Activated T-helper 1 cell treated with anti-CD3 and anti-CD28 coated beads, Interleukin-12 subunit alpha, Interleukin-12 subunit beta, Interleukin-2, Interleukin-4 antibody, amounts not matched to agents 30 ng/mL and 10 ng/mL and 1 ng/mL, durations not matched to agents 14 hours and 24 hours and 36 hours (primary cell): ENCODE measurements at places on chromosomes 1 and 21. TPM values are rescaled to one million over a fixed set of nuclear protein-coding genes. Genes with fewer than 3 reads are reported as not detected.

DNA sequence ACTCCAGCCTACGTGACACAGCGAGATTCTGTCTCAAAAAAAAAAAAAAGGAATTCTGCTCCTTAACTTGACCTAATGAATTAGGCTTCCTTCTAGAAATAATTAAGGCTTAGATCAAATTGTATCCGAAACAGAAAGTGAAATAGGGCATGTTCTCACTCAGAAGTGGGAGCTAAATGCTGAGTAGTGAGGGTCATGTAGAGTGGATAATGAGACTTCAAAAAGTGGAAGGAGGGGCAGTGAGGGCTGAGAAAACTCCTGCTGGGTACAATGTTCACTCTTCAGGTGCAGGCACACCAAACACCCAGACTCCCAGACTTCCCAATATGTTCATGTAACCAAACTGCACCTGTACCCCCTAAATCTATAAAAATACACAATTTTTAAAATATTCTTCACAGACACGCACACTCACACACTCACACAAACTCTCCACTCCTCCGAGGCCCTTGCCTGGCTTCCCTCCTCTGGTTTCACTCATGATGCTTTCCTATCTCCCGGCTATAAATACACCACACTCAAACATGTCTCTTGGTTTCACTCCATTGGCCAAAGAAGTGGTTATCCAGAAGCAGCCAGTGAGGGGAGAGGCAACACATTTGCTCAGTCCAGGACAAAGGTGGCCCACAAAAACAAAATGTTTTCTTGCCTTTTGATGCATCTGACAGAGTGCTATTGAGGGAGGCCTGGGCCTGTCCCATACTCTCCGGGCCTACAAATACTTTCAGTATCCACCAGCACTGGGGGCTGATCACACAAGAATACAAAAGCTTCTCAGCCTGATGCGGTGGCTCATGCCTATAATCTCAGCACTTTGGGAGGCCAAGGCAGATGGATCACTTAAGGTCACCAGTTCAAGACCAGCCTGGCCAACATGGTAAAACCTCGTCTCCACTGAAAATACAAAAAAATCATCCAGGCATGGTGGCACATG lies 249.2 kb downstream of the TOMM20 start:
- no peak overlapping the region for H3K27ac ChIP-seq
- no peaks in the 10 kb centered on the region for H3K36me3 ChIP-seq
- no peak for DNase-seq
- H3K4me1 ChIP-seq: peaks cover 72% of the 10 kb centered on the region
- no peaks in the 10 kb centered on the region for H3K27me3 ChIP-seq

DNA sequence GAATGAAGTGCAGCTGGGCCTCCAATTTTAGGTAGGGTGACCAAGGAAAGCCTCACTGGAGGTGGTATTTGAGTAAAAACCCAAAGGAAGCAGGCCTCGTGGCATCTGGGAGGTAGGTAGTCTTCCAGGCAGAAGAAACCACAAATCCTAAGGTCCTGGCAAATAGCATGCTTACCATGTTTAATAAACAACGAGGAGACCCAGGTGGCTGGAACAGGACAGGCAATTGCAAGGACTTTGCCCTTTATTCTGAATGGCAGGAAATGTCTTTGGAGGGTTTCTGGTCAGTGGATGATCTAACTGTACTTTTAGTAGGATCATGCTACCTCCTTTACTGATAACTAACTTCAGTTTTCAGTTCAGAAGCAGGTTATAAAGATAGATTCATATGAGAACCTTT lies 52.2 kb downstream of the EPB41 start:
- no peaks in the 10 kb centered on the region for H3K27me3 ChIP-seq
- no peak overlapping the region for H3K4me3 ChIP-seq
- DNase-seq: no peak

DNA sequence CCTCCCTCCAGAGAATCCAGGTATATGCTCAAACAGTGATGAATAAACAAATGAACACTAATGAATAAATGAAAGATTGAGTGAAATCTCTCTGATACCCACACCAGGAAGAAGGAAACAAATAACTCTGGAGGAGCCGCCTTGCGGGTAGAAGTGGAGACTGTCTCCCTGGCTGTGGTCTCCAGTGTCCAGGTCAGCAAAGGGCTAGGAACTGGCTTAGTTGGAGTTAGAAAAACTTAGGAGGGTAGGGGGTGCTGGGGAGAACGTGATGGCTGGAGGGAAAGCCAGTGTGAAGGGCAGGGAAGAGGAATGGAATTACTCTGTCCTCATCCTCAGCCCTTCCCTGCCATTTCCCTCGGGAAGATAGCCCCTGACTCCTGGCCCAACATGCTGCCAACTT lies 537 bp downstream of the RHBDL2 start:
- no peaks in the 10 kb centered on the region for H3K36me3 ChIP-seq
- peaks cover 9% of the 10 kb centered on the region for H3K27me3 ChIP-seq
- DNase-seq: no peak
- H3K4me1 ChIP-seq: peaks cover 10% of the 10 kb centered on the region
- H3K4me3 ChIP-seq: no peak overlapping the region
- no peak overlapping the region for H3K27ac ChIP-seq

DNA sequence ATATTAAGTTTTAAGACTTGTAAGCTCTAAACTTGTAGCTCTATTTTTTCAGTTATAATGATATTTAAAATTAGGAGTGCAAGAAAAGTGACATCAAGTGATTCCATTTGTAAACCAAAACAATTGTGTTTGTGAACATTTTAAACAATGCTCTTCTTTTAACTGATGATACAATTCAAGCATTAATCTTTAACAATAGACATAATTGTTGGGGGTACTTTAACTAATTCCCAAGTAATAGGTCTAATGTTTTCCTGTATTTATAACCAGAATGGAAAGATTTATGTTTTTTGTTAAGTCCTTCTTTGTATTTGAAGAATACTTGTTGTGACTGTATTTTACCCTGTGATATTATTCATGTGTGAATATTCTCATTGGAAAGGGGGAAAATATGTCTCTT lies 6.8 kb downstream of the ATG4C start:
- no peak overlapping the region for H3K27ac ChIP-seq
- no peak for DNase-seq
- H3K4me1 ChIP-seq: peaks cover 8% of the 10 kb centered on the region
- H3K36me3 ChIP-seq: no peaks in the 10 kb centered on the region
- H3K4me3 ChIP-seq: no peak overlapping the region

- H3K27ac ChIP-seq: no peak overlapping the region
- DNase-seq: no peak
- peaks cover 10% of the 10 kb centered on the region for H3K36me3 ChIP-seq
- H3K4me1 ChIP-seq: peaks cover 26% of the 10 kb centered on the region
- no peak overlapping the region for H3K4me3 ChIP-seq
- peaks cover 6% of the 10 kb centered on the region for H3K27me3 ChIP-seq
Measured at GRCh38 chr1:42962641-42963377, 4.1 kb upstream of the SLC2A1 start.

- no peak overlapping the region for H3K4me3 ChIP-seq
- no peak overlapping the region for H3K27ac ChIP-seq
- H3K4me1 ChIP-seq: peaks cover 7% of the 10 kb centered on the region
Measured at GRCh38 chr1:47330212-47330611, 3.4 kb upstream of the CMPK1 start.

Gene FCRL5
- not detected in 2 replicates for total RNA-seq

Gene MROH9
- total RNA-seq: not detected in 2 replicates

Gene EXO1
- 52.2 and 58.0 TPM in 2 replicates for total RNA-seq

Gene KRTAP20-3
- not detected in 2 replicates for total RNA-seq

Gene TRIM33
- total RNA-seq: 39.2 and 41.7 TPM in 2 replicates
